Right atrium auricular region (tissue), 2 donors: ENCODE measurements at places on chromosomes 6 and 20. TPM values are rescaled to one million over a fixed set of nuclear protein-coding genes. Genes with fewer than 3 reads are reported as not detected.

Gene COL21A1
- total RNA-seq, result 89.7 TPM

Gene C6orf52
- not detected for total RNA-seq

Gene MOXD1
- 2.5 TPM for total RNA-seq

Gene SYNDIG1
- 38.1 TPM for total RNA-seq

- DNase-seq, result no peak
These were observed 144.8 kb downstream of the KLHL32 start for GRCh38 chr6:97069363-97069762.

- no peak for DNase-seq
These were observed 15.7 kb upstream of the TBC1D22B start for GRCh38 chr6:37241775-37242428.

DNA sequence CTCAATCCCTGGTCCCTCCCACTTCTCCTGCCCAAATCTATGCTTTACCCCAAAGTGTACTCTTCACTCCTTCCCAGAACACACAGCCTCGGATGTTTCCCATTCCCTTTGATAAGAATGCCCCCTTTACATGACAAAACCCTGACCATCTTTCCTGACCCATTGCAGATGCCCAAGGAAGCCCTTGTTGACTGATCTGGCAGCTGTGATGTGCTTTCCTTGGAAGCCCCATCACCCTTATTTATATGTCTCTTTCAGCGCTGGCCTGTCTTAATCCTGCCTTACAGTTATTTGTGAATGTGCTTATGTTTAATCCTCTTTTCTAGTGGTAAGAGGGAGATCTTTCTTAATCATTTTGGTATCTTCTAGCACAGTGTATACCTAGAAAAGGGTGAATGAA lies 523.1 kb downstream of the CD83 start:
- no peak for DNase-seq

DNA sequence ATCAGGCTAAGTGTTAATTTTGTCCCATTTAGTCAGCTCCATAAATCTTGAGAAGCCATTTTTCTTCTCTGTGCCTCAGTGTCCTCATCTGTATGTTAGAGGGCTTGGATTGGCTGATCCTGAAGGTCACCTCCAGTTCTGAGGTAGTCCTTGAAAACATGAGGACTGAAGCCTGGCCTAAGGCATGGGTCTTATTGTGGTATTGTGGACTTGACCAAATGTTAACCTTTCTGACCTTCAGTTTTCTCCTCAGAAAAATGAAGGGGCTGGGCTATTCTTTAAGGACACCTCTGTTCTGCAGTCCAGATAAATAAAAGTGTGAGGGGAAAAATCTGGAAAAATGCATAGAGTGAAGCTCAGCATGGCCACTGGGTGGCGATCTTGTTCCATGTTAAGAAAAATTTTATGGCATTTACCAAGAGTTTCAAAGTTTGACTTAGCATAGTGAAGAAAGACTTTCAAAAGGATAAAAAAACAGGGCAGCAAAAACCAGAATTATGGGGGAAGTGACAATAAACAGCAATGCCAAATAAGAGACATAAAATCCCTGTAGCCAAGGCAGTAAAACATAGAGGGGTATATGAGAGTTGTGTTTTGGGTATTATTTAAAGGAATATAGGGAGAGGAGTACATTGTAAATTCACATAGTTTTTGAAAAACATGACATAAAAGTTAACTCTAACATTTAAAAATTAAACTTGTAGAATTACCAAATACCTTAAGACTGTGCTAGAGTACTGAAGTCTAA lies 13.2 kb upstream of the TFB1M start:
- peak; percentile 70 for DNase-seq

DNA sequence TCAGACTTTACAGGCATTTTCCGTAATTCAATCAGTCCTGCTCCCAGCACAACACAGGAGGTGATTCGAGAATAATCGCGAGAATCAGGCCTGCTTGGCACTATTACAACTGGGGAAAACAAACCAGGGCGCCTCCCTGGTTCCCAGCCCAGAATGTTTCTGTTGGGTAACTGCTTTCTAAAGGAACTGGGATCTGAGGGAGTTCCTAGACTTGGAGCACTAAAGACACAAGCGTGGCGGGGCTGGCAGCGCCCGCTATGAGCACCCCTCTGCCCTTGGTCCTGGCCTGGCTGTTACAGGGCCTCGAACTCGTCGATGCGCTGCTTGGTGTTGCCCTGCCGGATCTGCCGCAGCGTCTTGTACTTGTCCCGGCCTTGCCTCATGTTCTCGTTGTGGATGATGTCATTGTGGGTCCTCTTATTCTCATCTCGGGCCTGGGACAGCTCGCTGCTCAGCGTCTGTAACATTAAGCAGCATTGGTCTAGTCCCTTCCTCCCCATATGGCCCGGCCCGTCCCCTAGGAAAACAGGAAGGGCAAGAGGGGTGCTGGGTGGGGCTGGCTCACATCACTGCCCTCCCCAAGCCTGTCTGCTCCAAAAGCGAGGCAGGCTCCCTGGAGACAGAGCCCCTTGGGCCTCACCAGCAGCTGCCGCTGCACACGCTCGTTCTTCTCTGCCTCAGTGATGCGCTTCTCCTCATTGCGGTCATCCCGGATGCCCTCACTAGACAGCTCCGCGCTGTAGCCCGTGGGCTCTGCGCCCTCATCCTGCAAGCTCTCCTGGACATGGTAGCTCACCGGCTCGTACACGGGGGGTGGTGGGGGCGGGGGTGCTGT lies 52.3 kb downstream of the EZR start:
- no peak for DNase-seq

GRCh38 chr6:121032268-121033006 lies 301.8 kb downstream of the TBC1D32 start:
- DNase-seq, result no peak

- peak; percentile 77 for DNase-seq
These were observed 30.9 kb downstream of the ANGPT4 start for GRCh38 chr20:884983-885952.

DNA sequence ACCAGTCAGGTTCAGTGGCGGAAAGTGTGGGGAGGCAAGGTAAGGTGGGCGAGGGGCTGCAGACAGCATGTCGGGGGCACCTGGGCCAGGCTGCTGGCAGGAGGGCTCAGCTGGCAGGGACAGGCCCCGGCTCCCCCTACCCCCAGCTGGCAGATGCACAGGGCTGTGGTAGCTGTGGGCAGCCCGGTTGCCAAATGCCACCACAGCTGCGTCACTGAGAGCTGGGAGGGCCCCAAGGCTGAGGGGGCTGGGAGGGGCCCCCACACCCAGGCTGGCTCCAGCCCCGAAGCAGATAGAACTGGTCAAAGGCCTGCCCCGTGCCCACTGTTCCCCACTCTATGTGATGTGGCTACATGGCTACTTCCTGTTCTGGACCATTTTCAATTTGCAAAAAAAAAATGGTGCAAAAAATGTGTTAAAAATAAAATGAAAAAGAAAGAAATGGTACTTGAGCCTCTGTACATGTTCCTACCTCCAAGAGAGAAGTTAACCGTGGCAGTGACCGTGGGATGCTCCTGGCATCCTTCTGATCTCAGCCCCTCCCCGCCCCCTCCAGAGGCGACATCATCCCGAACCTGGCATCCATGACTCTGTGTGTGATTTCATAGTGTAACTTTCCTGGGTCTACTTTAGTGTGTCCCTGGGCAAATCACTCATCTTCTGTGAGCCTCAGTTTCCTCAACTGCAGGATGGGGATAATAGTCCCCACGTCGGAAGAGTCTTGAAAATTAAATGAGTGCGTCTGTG lies 64.4 kb downstream of the UBE2V1 start:
- no peak for DNase-seq

GRCh38 chr20:11790046-11790445 lies 127.6 kb upstream of the BTBD3 start:
- DNase-seq, result no peak

GRCh38 chr6:30590509-30590908 lies 19.3 kb downstream of the ABCF1 start:
- no peak for DNase-seq

DNA sequence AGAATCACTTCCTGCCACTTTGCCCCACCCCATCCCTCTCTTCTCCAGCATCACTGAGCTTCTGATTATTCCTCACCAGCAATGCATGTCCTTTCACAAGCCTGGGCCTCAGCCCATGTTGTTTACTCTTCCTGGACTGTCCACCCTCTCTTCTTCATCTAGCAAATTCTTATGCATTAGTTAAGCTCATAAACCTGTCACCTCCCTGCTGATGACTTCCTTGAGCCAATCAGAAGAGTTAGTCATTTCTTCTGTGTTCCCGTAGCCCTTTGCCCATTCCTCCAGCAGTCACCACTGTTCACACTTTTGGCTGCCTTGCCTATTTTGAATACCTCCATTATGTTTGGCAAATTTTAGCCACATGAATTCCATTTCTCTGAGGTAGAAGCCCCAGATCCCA lies 4.1 kb upstream of the CRYBG1 start:
- no peak for DNase-seq

GRCh38 chr6:90890683-90891330 lies 303.9 kb upstream of the MAP3K7 start:
- DNase-seq, result no peak

- no peak for DNase-seq
These were observed 39.0 kb upstream of the ASXL1 start for GRCh38 chr20:32319100-32319499.

- DNase-seq, result no peak
These were observed 15.4 kb upstream of the TNFAIP3 start for GRCh38 chr6:137851669-137852068.

- no peak for DNase-seq
These were observed 439.8 kb downstream of the BMP2 start for GRCh38 chr20:7207186-7207798.
